ENCODE measurements at places on chromosomes 16 and 17.

- peak; percentile 74 for DNase-seq
Measured at GRCh38 chr17:36602924-36603384, 1.6 kb downstream of the MRM1 start.

DNA sequence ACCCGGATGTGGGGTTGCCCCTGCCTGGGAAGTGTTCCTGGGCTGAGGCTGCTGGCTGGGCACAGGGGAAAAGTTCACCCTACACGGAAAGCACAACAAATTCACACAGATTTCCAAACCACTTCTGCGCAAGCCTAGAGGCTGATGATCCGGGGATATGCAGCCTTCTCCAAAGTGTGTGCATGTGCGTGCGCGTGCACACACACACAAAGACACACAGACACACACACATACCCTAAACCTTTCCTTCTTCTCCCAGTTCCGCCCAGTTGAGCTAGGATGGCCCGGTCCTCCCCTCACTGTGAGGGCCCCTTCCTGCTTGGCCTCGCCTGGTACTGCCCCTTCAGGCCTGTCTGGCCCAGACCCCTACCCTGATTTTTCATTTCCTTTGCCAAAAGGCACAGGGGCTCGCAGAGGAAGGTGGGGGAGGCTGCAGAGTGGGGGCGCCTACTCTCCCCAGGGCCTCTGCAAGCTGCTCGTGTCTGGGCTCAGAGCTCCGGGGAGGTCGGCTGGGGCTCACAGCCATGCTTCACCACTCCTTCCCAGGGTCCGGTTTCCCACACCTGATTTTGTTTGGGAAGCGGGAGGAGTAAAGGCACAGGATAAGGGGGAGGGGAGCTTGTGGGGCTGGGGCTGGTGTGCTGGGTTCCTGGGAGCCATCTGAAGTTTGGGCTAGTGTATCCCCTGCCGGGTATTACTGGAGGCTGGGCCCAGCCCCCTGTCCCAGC, 144.7 kb downstream of the ENGASE start:
- DNase-seq: no peak

GRCh38 chr17:36934144-36934691, 3.1 kb upstream of the LHX1 start:
- DNase-seq: no peak

DNA sequence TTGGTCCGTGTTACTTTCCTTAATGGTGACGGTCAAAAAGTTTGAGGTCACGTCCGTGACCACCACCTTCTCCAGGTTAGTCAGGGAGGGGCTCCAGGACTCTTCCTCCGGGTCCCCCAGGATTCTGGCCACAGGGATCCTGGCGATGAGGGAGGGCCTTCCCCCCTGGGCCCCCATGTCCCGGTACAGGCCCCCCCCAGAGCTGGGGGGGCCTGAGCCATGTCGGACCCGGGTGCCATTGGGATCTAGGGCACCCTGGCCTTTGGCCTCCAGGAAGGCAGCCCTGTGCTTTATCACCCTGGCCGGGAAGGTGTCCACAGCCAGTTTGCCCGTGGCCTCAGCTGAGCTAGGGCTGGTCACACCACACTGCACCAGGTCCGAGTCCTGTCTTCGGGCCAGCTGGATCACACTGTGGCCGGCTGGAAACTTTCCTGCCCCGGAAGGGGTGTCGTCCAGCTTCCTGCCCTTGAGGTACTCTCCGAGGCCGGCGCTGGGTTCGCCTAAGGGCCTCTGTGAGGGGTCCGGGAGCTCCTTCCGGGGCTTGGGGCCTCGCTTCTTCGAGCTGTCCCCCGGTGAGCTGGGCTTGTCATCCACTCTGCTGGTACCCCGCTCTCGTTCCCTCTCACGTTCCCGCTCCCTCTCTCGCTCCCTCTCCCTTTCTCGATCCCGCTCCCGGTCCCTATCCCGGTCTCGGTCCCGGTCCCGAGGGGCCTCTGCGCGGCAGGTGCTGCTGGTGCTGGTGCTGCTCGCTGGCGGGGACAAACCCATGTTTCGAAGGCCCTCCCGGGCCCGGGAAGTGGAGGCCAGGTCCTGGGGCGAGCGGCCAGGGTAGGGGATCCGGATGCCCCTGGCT, 2.0 kb downstream of the CBX8 start:
- no peak for DNase-seq

GRCh38 chr17:76675648-76676047, 32.1 kb upstream of the ST6GALNAC1 start:
- DNase-seq: no peak

- peak; percentile 78 for DNase-seq
Measured at GRCh38 chr17:31313982-31314781, at the start of gene EVI2B. EVI2B (minus strand) TSS chr17:31314054; CDS start chr17:31305609, 8,445 bp downstream.

DNA sequence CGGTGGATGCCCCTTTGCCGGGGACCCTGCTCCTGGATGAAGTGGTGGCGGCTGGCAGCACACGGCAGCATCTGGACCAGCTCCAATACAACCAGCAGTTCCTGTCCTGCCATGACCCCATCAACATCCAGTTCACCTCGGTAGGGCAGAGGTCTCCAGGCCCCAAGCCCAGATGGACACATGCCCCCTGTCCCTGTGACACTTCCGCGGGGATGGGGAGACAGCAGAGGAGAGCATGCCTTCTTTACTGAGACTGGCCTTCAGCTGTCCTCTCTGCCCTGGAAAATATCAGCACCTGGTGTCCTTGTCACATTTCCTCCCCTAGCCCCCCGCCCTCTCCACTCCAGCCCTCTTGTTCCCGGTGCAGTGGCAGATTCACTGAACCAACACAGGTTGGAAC, 6.2 kb downstream of the CHAD start:
- DNase-seq: no peak

DNA sequence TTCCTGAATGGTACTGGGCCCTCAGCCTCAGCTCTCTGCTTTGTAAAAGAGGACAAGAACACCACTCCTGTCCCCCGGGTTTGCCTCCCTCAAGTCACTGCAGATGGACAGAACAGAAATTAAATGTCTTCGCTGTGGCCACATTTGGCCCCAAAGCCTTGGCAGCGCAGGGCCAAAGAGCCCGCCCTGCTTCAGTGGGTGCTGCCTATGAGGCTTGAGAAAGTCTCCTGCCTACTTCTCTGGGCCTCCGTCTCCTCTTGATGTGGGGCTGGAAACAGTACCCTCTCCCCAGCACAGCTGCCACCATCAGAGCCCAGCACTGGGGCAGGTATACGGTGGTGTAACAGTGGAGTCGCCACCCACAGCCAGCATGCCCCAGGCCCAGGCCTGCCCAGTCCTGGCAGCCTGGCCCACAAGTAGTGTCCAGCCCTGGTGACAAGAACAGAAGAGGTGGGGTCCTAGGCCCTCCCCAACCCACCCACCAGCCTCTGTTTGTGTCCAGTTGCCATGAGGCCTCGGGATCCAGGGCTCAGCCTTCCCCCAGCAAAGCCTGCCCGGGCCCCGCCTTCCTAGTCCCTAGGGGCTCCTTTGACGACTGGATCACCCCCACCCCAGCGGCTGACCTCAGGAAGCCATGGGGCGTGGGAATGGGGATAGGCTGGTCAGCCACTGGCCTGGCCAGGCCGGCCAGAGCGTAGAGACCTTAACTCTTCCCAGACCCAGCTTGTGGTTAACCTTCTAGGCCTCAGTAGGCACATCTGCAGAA, 3.9 kb upstream of the TPPP3 start:
- DNase-seq: no peak

DNA sequence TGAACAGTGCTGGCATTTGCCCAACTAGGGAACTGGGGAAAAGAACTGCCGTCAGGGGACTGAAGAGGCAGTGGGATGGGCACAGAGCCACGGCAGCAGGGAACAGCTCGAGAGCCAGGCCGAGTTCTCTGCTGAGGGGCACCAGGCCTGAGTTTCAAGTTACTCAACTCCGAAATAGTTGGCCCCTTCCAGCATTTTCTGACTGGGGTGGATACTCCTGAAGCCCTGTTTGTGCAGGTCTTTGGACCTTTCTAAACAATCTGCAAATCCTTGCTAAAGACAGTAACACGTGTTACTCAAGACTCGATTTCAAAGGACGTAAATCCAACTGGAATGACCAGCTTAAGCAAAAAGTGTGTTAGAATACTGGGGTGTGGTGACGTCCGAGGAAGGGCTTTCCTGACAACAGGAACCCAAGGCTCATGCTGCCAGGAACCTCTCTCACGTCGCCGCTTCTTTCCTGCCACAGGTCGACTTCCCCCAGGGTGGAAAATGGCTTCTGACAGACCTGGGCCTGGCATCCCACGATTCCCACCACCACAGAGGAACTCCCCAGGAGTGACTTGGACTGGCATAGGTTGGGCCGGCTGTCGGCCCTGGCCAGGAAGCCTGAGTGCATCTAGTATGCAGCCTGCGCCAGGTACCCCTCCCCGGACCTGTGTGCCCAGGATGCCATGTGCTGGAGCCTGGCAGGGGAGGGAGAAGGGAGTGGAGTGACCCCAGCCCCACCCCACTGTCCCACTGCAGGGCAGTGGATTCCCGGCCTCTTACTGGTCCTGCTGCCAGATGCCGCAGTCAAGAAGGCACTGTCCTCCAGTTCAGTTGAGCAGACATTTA, 71.9 kb downstream of the N4BP1 start:
- peak; percentile 31 for DNase-seq

GRCh38 chr17:72985882-72986720, 106.4 kb downstream of the SLC39A11 start:
- peak; percentile 84 for DNase-seq

DNA sequence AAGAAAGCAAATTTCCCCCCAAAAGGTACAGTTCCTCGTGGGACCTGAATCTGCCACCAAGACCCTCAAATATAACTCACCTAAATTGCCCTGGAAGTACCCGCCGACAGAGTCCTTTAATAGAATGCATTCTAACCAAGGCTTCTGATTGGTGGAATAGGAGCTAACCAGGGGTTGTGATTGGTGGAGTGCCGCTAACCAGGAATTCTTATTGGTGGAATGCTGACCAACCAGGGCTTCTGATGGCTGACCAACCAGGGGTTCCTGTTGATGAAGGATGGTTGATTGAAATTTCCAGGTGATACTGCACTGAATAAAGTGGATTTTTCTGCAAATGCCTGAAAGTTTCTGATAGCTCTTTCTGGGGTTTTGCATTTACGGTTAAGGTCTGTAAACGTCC, 6.5 kb downstream of the TFAP4 start:
- DNase-seq: peak; percentile 28
